Daoy (cell line): ENCODE measurements at places on chromosomes 12 and 14. TPM values are rescaled to one million over a fixed set of nuclear protein-coding genes. Genes with fewer than 3 reads are reported as not detected.

- DNase-seq, result peak; percentile 84
Measured at GRCh38 chr12:55717011-55718007, 1.5 kb downstream of the BLOC1S1 start.

GRCh38 chr12:123141615-123142517 is 9.0 kb downstream of the PITPNM2 start:
- peak; percentile 74 for DNase-seq

DNA sequence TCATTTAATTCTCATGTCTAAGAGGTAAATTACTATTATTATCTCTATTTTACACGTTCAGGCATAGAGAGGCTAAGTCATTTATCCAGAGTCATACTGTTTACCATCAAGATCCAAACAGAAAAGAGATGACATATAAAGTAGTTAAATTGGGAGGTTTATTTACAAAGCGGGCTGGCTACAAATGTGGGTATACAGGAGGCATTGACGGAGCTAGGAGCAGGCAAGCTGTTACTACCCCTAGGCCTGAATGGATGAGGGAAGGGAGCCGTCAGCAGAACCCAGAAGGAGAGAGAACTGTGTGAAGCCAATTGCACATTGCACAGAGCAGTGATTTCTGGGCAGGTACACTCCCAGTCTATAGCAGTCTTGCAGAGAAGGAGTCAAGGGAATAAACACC is 39.8 kb downstream of the DACT1 start:
- DNase-seq, result no peak

- DNase-seq, result no peak
Measured at GRCh38 chr12:3961591-3961990, 88.4 kb upstream of the PARP11 start.

DNA sequence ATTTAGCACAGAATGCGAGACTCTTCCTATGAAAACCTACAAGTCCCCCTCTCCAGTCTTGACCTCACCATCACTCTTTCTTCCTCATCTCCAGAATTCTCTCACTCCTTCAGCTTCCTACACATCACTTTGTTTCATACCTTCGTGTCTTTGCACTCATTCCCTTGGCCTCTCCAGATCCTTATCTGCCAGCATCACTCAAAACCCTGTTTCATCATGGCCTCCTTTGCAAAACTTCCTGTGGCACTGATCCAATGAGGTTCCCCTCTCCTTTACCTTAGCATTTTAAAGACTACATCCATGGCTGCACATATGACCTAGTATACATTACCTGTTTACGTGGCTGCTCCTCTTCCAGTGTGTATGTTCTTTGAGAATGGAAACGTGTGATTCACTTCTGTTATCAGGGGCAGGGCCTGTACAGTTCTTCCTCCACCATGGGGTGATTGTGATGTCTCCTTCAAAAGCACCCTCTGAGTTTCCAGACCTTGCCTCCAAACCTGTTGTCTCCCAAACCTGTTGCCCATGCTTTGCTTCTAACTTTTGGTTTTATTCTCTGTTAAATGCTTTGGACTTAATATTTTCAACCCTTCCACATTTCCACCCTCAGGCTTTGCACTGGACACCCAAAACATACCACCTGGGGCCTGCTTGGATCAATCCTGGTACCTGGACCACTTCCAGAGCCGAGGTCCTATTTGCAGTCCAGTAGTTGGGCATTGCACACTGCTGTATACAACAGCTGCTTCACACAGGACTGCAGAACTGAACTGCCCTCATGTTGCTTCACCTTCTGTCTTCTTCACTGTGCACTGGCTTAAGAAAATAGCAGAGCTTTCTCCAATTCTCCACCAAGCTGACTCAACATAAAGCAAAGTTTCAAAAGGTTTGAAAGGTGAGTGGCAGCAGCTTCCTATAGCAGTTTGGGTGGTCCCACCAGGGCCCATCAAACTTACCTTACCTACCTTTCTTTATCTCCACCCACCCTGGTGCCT is 131.7 kb downstream of the LLPH start:
- no peak for DNase-seq

DNA sequence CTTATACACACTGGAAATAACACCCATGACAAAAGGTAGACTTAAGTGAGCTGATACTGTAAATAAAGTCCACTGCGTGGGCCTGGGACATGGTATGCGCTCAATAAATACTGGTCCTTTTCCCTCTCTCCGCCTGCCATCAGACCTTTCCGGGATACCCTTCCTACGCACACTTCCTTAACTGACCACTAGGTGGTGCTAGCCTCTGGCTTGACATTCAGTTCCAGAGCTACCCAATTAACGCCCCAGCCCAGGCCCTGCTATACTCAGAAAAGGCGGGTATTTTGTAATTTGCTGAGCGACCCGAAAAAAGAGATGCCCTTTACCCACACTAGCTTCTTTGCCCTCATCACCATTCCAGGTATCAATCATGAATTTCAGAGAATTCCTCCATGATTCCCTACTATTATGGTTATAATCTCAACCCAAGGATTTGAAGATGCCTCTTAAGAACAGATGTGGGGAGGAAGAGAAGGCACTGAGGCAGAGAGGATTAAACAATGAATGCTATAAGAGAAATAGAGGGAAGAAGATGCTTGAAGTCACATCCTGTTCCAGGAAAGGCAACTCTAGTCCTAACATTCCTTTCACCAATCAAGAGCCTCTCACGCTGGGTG is 3.9 kb upstream of the LRP1 start:
- DNase-seq, result peak; percentile 78

- DNase-seq, result no peak
Measured at GRCh38 chr12:53612978-53613377, 13.2 kb downstream of the ATF7 start.

DNA sequence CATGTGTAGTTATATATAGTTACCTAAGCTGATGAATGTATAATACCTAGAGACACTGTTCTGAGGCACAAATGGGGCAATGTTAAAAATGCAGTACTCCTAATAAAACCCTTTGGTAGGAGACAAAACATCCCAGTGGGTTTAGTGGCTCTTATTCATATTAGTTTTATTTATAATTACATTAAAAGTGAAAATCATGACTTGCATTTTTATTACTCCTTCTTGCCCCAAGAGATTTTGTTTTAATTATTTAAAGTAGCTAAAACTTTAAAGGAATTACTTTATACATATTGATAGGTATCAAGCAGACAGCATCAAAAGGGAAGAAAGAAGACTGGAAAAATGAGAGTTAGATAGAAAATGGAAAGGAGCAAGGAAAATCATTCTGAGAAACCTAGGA is 688.6 kb downstream of the GALC start:
- DNase-seq, result no peak

DNA sequence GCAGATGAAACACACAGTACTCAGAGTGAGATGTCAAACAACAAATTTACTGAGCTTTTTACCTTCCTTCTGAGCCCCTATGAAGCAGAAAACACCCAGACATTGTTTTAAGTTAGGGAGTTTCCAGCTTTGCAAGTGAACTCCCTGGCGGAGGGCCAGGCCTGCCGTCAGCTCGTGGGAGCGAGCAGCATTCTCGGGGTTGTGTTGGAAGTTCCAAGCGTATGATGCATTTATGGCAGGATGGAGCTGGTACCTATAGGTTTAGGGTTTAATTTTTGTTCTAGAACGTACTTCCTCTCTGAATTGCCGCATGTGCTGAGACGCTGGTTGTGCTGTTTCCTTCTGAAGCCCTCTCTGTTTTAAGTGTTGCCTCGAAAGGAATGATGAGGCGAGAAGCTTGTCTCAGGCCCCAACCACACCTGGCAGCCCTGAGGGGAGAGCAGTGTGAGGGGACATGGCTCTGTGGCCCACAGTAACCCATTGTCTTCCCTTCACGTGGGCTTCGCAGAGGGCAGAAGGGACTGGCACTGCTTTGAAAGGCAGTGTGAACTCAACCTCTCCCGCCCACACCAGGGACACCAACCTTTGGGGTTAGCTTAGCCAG is 76.6 kb downstream of the SSPN start:
- peak; percentile 97 for DNase-seq

- no peak for DNase-seq
Measured at GRCh38 chr12:42582050-42582449, 7.5 kb downstream of the PRICKLE1 start.

DNA sequence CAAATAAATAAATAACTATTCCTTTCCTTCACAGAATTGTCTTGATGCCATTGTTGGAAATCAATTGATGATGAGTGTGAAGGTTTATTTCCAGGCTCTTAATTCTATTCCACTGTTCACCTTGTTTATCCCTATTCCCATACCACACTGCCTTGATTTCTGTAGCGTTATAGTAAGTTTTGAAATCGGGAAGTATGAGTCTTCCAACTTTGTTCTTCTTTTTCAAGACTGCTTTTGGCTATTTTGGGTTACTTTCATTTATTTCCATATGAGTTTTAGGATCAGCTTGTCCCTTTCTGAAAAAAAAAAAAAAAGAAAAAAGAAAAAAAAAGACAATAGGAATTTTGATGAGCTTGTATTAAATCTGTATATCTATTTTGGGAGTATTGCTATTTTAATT is 9.3 kb upstream of the CDK2AP1 start:
- no peak for DNase-seq

DNA sequence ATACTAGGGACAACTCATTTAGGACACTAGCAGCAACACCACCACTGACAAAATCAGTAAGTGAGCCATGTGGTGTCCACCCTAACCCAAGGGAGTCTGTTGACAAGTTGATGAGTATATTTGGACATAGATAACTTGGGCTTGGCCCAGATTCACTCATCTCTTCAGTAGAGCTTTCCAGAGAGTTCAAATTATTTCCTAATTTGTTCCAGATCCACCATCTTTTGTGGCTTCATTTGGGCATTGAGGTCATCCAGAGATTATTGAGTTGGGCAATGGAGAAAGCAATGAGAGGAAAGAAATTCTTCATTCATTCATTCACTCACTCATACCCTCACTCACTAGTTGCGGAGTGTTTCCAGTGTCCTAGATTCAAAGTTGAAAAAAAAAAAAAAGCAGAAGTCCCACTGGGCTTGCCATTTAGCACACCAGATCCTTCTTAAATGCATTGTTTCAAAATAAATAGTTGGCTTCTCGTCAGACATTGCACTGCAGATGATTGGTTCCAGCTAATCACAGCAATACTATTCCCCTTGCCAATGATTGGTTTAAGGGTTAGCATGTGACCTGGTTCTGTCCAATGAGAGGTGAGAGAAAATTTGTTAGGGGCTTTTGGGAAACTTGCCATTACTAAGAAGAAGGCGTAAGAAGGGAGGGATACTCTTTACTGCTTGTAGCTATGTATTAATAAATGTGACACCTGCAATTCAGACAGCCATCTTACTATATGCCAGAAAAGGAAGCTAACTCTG is 31.8 kb upstream of the WSCD2 start:
- DNase-seq, result no peak

GRCh38 chr14:39446131-39446744 is 14.0 kb upstream of the FBXO33 start:
- DNase-seq, result no peak

- DNase-seq, result peak; percentile 51
Measured at GRCh38 chr14:62209287-62209899, 447.2 kb downstream of the SNAPC1 start.

- no peak for DNase-seq
Measured at GRCh38 chr12:127623362-127623761, 643.6 kb upstream of the TMEM132C start.

DNA sequence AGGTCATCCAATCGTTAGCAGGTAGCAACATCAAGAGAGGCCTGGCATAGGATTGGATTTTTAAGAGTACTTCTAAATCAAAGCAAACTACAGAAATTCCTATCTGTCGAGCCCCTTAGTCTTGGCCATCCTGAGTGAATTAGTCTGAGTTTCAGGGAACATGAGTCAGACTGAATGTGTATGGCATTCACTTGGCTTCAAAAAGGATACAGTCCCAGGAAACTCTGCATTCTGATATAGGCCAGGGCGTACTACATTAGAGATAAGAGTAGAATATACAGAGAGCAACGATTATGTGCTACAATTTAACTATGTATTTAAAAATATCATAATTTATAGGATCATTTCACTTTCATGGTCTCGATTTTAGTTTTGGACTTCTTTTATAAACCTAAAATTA is 242.2 kb downstream of the SOX5 start:
- no peak for DNase-seq

GRCh38 chr12:30828686-30829085 is 73.9 kb upstream of the CAPRIN2 start:
- peak; percentile 31 for DNase-seq

GRCh38 chr14:106652494-106652893 is 1126.1 kb downstream of the TMEM121 start:
- peak; percentile 9 for DNase-seq

DNA sequence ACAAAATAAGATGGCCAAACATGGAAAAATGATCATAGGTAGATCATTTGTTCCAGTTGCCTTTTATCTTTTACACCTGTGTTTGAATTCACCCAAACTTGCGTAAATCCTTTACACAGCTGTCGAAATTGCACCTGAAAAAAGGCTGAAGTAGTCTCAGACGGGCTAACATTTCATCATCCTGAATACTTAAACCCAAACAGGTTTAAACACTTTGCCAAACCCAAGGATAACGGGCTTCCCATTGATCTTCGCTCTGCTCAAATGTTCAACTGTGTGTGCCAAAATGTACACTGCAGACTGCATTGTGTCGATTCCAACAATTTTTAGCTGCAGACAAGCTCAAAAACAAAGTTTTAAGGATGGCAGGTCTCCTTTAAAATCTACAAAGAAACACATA is 288.7 kb upstream of the DDHD1 start:
- no peak for DNase-seq

DNA sequence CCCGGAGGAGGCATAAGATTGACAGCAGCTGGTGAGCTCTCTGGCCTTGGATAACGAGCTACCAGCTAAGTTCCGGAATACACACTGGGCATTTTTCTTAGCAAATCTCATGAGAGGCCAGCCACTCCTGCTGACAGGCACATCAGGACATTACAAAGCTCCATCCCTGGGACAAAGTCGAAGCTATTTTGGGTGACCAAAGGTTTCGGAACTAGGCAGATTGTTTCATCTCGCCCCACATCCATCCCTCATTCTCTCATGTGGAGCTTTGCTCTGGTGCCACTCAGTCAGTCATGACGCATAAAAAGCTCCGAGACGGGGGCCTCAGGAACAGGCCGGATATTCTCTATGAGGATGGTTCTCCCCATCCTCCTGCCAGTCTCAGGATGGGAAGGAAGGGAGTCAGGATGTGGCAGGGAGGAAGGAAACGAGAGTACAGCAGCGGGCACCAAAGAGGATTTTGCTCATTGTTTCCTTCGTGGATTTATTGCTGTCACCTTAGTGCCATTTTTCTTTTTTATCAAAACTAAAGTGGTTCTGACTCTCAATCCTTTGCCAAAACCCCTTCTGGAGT is 253.1 kb upstream of the FKBP4 start:
- no peak for DNase-seq

GRCh38 chr14:68681256-68682011 is 111.4 kb downstream of the ZFP36L1 start:
- no peak for DNase-seq

DNA sequence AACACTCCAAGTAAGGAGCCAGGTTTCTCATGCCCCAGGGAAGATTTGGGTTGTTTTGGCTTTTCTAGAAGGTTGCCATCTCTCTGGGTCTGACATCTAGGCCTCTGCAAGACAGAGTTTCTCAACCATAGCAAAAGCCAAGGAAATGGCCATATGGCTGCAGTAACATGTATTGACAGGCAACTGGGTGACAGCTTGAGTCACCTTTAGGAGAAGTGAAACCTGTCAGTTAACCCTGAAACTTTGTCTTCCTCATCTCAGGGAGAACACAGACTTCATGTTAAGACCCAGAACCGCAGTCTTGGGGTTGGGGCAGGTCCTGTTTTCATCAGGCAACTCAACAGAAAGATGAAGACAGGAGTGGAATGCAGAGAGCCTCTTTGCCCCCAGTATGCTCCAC is 46.0 kb upstream of the PLBD1 start:
- no peak for DNase-seq

Gene NINJ2
- not detected in 2 replicates for total RNA-seq

Gene SRRM4
- 0.03 TPM in 1 of 2 replicates, not detected in the other for total RNA-seq

Gene SOAT2
- total RNA-seq, result not detected in 2 replicates

Gene NFE2
- total RNA-seq, result not detected in 2 replicates

Gene LMNTD1
- 0.57 TPM in 1 of 2 replicates, not detected in the other for total RNA-seq

Gene R3HDM2
- 8.9 and 11.3 TPM in 2 replicates for total RNA-seq

Gene APOF
- 0.40 TPM in 1 of 2 replicates, not detected in the other for total RNA-seq

Gene DIP2B
- total RNA-seq, result 33.9 and 35.2 TPM in 2 replicates
